ENCODE measurements at places on chromosomes 16 and 17.

DNA sequence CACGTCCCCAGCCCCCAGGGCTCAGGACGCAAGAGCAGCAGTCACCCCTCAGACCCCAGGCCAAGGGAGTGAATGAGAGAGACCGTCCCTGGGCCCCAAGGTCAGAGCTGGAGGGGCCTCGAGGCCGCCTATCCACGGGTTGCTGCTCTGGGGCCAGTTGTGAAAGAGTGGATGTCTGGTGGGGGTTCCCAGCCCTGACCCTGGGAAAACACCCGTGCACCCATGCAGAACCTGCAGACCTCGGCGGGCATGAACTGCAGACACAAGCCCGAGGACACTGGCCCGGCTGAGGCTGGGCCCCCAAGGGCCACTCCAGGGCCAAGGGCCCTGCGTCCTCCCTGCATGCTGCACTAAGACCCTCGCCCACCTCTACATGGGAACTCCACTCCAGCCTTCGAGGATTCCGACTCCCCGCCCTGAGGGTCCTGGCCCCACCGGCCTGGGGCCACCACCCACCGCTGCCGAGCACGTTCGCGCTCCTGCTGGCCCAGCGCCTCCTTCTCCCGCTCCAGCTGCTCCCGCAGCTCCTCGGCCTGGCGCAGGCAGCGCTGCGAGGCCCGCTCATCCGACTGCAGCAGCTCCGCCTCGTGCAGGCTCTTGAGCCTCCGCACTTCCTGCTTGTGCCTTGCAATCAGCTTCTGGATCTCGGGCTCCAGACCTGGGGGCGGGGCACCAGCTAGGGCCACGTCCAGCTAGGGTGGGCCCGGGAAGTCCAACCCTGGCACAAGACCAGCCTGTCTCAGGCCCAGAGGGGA lies 27.6 kb upstream of the AATK start:
- DNase-seq, result no peak

GRCh38 chr16:12503191-12503590 lies 300.5 kb downstream of the CPPED1 start:
- DNase-seq, result no peak

- DNase-seq, result no peak
Measured at GRCh38 chr16:1438229-1439057, 5.9 kb downstream of the CCDC154 start.

DNA sequence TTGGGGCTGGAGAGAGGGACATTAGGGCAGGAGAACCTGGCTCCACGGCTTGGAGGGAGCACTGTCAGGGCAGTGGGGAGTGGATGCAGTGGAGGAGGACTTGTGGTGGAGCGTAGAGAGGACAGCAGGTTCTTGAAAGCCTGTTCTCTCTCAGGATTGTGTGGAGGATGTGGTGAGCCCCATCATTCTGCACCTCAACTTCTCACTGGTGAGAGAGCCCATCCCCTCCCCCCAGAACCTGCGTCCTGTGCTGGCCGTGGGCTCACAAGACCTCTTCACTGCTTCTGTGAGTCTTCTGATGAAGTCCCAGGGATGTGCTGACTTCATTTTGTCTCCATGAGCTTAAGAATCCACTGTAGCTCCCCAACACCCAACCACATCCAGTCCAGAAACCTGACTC lies 13.5 kb downstream of the COX6A2 start:
- no peak for DNase-seq

DNA sequence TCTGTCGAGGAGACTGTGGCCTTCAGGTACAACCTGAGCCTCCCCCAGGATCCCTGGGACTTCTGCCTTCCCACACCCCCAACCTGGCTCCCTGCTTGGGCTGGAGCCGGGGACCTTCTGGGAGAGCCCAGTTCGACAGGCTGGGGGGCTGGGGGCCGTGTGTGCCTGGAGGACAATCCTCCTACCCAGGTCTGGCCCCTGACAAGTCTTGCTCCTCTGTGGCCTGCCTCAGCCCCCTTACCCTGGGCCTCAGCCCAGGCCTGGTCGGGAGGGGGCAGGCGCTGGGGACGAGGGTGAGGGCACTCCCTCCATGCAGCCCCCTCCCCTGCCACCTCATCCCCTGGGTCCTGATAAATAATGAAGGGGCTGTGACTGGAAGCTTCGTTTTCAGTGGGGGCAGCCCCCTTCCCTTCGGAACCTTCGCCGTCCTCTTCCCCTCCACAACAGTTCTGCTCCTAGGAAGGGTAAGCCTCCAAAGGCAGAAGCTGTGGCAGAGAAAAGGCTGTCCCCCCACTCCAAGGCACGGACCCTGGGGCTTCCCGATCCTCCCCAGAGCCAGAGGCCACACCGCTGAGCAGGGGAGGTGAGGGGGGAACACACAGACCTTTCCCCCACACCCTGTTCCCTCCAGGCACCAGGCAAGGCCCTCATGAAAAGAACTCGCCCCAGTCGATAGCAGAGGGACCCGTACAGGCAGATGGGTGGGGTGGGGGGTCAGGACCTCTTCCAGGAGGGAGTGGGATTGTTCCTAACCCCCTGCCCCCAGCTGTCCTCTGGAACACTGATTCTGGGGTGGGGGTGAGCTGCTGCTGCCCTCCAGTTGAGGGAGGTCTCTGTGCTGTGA lies 5.0 kb upstream of the BAHCC1 start:
- DNase-seq, result no peak

- DNase-seq, result no peak
Measured at GRCh38 chr16:16124438-16124837, 98.9 kb downstream of the ABCC6 start.

GRCh38 chr16:89045181-89045815 lies 48.4 kb upstream of the ACSF3 start:
- DNase-seq, result no peak

GRCh38 chr16:18789515-18789849 lies 652 bp downstream of the RPS15A start:
- no peak for DNase-seq

Data from activated naive CD4-positive, alpha-beta T cell treated with anti-CD3 and anti-CD28 coated beads, Interleukin-2, amount 50 U/mL, for 72 hours (primary cell).